ENCODE measurements at places on chromosomes 16 and 17. TPM values are rescaled to one million over a fixed set of nuclear protein-coding genes. Genes with fewer than 3 reads are reported as not detected.

DNA sequence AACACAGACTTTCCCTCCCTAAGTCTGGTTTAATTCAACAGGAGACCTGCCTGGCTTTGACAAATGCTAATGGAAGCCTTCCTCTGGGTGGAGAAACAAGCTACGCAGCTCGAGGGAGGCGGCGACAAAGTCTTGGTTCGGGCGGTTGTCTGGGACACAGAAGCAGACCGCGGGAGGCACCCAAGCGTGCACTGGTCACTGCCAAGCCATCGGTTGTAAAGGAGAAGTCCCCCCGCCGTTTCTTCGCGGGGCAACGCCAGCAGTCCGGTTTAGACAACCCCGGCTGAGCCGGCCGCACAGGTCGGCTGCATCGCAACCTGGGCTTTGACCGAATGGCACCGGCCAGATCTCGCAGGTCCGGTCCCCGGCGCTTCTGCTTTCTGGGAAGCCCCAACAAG, 586 bp downstream of the GLYR1 start:
- no peak for DNase-seq
- peaks cover 34% of the 10 kb centered on the region for H3K36me3 ChIP-seq
- H3K4me3 ChIP-seq: peak overlapping the region; percentile 89
- H3K4me1 ChIP-seq: peaks cover 3% of the 10 kb centered on the region

DNA sequence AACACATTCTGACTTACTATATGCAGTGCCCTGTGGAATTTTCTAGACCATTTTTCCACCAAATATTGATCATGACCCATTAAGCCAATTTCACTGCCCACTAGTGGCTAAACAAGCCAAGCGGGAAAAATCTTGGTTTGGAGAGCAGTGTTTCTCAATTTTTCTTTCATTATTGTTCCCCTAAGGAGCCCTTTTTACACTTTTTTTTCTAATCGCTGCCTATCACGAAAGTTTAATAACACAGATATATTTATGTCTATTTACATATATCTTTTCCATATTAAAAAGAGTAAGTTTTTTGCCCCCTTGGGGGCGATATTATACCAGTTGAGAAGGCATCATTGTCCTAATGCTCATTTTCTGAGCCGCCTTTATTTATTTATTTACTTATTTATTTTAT, 10.8 kb upstream of the TLCD3B start:
- H3K36me3 ChIP-seq: no peaks in the 10 kb centered on the region
- no peak overlapping the region for H3K27ac ChIP-seq
- peaks cover 3% of the 10 kb centered on the region for H3K27me3 ChIP-seq
- H3K4me1 ChIP-seq: no peaks in the 10 kb centered on the region
- no peak for DNase-seq

- DNase-seq: peak; percentile 63
- H3K27ac ChIP-seq: no peak overlapping the region
- H3K27me3 ChIP-seq: peaks cover 48% of the 10 kb centered on the region
- H3K4me3 ChIP-seq: peak overlapping the region; percentile 75
- H3K4me1 ChIP-seq: peaks cover 6% of the 10 kb centered on the region
These were observed 1.2 kb downstream of the MMP2 start for GRCh38 chr16:55480228-55480655.

DNA sequence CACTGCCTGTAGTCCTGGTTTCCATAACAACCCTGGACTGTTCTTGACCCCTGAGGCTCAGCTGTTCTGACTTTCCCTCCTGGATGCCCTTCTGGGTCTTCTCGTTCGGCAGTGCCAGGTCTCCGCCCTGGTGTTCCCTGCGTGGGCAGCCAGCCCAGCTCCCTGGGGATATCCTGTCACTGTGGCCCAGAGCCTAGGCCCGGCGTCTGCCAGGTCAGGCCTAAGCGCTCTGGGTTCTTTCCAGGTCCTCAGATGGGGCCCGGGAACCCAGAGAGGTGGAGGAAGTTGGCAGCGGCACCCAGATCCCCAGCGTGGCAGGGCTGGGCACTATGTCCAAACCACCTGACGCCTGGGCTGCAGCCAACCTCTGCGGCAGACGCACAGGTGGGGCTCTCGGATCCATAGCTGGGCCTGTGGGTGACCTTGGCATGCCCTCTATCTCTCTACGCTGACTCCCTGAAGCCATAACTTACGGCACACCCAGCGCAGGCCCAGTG, 12.5 kb upstream of the ATP2A3 start:
- H3K27ac ChIP-seq: no peak overlapping the region
- DNase-seq: no peak
- H3K4me1 ChIP-seq: peaks cover 35% of the 10 kb centered on the region
- no peaks in the 10 kb centered on the region for H3K36me3 ChIP-seq
- no peak overlapping the region for H3K4me3 ChIP-seq

- DNase-seq: no peak
- no peaks in the 10 kb centered on the region for H3K4me1 ChIP-seq
- H3K27ac ChIP-seq: no peak overlapping the region
- H3K36me3 ChIP-seq: no peaks in the 10 kb centered on the region
- no peak overlapping the region for H3K4me3 ChIP-seq
- no peaks in the 10 kb centered on the region for H3K27me3 ChIP-seq
These were observed 240.5 kb upstream of the KCNJ16 start for GRCh38 chr17:69834494-69834893.

DNA sequence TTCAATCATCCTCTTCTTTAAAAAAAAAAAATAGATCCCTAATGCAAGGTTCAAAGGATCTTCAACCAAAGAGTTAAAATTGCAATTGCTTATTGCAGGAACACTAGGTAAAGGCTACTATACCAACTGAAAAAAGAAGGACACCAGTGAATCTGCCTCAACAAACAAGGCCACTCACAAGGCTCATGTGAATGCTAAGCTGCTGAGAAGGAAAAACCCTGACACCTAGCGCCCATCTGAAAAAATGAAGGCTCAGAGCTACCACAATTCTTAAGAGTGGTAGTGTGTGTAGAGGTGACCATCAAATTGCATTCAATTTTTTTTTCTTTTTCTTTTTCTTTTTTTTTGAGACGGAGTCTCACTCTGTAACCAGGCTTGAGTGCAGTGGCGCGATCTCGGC, 201.6 kb upstream of the C17orf78 start:
- H3K27ac ChIP-seq: no peak overlapping the region
- peaks cover 21% of the 10 kb centered on the region for H3K4me1 ChIP-seq
- peak; percentile 13 for DNase-seq
- H3K4me3 ChIP-seq: no peak overlapping the region

DNA sequence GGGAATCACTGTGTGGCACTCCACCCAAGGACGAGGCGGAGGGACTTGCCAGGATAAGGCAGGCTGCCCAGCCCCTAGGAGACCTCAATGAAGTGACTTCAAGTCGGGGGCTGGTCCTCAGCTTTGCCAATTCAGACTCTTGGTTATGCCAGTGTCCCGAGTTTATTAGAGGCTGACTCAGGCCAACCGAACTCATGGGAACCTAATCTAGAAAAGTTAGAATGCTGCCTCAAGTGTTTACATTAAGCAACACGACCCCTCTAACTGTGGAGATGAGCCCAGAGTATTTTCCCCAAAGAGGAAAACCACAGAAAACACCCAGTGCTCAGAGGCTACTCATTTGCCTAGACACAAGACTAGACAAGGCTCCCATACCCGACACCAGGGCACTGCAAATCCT, 1.1 kb upstream of the TEKT3 start:
- no peak for DNase-seq
- H3K4me3 ChIP-seq: no peak overlapping the region
- no peaks in the 10 kb centered on the region for H3K36me3 ChIP-seq
- no peaks in the 10 kb centered on the region for H3K27me3 ChIP-seq
- H3K27ac ChIP-seq: no peak overlapping the region

DNA sequence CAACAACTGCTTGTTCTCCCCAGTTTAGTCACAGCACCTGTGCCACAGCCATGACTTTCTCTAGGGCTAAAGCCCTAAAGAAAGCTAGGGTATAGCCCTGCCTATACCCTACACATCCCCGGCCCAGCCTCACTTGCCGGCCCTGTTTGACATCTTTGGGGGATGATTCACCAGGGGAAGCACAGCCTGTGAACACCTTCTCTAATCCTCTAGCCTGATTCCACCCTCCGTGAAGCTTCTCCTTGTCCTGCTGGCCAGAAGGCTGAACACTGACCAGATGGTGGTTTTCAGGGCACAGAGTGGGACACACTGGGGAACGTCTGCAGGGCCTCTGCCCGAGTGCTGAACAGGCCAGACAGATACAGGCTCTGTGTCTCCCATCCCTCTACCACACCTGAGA, 6.0 kb downstream of the CLEC16A start:
- H3K4me1 ChIP-seq: peaks cover 20% of the 10 kb centered on the region
- no peak overlapping the region for H3K27ac ChIP-seq
- DNase-seq: no peak
- H3K36me3 ChIP-seq: no peaks in the 10 kb centered on the region
- no peak overlapping the region for H3K4me3 ChIP-seq

GRCh38 chr17:80786470-80786869, 205.2 kb upstream of the CHMP6 start:
- peaks cover 5% of the 10 kb centered on the region for H3K4me1 ChIP-seq
- DNase-seq: no peak
- no peak overlapping the region for H3K27ac ChIP-seq
- no peaks in the 10 kb centered on the region for H3K27me3 ChIP-seq
- no peaks in the 10 kb centered on the region for H3K36me3 ChIP-seq
- H3K4me3 ChIP-seq: no peak overlapping the region

- H3K36me3 ChIP-seq: no peaks in the 10 kb centered on the region
- no peak for DNase-seq
- no peaks in the 10 kb centered on the region for H3K27me3 ChIP-seq
- H3K4me1 ChIP-seq: peaks cover 7% of the 10 kb centered on the region
- H3K4me3 ChIP-seq: no peak overlapping the region
- no peak overlapping the region for H3K27ac ChIP-seq
These were observed 148.4 kb downstream of the PITPNC1 start for GRCh38 chr17:67525239-67526135.

DNA sequence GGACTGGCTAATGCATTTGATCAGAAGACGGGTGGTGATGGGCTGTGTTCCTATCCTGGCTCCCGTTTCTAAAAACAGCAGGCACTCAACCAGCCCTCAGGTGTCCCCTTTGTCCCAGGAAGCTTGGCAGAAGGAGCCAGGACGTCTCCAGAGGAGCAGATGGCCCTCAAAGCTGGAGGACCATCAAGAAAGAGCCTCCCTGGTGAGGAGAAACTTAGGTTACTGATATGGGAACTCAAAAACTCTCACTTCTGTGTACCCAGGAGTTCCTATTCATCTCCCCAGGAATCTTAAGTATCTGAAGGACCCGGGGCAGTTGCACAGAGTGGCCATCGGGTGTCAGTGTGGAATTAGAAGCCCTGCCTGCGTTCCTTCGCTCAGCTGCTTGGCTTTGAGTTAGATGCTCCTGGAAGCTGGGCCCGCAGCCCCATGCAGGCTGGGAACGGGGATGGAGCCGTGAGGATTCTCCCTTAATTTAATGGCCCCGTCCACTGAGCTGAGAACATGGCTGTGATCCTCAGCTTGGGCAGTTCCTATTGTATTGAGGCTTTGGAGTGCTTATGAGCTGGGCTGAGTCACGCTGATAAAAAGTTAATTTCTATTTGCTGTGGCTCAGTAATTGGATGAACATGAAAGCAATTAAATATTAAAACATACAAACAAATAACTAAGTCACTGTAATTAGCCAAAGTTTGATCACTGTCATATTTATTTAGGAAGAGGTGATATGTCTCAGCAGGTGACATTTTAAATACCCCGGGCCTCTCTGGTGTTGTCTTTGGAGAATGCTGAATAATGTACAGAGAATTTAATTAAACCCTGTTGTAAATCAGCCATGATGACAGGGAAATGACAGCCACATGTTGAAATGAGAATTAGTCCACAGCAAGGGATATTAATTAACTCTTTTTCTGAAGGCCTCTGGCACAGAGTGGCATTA, 402.1 kb downstream of the SEC14L1 start:
- H3K4me1 ChIP-seq: peaks cover 14% of the 10 kb centered on the region
- peaks cover 7% of the 10 kb centered on the region for H3K27me3 ChIP-seq
- H3K36me3 ChIP-seq: no peaks in the 10 kb centered on the region
- no peak overlapping the region for H3K4me3 ChIP-seq
- H3K27ac ChIP-seq: no peak overlapping the region
- DNase-seq: peak; percentile 79

- no peak for DNase-seq
- peaks cover 4% of the 10 kb centered on the region for H3K4me1 ChIP-seq
- H3K27me3 ChIP-seq: no peaks in the 10 kb centered on the region
- no peaks in the 10 kb centered on the region for H3K36me3 ChIP-seq
- H3K4me3 ChIP-seq: no peak overlapping the region
These were observed 23.6 kb downstream of the NTN1 start for GRCh38 chr17:9044772-9045463.

DNA sequence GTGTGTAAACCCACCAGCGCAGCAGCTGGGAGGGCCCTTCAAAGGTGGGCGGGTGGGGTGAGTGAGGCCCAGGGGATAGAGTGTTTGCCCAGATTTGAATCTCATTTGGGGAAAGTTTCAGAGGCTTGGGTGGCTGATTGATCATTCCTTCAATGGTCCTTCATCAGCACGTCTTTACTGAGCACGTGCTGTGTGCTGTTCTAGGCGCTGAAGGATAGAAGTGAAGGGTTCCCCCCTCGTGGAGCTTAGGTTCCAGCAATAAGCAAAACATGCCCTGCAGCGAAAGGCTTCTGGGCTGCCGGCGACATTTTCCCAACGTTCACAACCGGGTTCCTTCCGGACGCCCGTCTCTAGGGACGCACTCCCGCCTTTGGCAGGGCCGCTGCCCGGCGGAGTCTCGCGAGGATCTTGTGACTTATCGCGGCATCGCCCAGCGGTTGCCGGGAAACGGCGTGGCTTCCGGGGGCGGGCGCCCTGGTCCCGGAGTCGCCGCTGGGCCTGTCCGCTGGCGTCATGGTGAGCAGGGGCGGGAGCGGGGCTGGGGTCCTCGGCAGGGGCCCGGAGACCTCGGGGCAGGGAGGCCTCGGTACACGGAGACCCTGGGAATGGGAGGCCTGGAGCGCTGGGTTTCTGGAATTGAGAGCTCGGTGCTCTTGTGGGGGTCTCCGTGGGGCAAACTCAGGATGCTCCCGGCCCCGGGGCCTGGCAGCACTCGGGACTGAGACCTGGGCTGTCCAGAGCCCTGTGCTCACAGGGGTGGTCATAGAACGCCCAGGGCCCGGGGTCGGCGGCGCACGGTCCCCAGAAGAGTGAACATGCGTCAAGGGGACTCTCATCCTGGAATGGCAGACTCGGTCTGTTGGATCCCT, 3.2 kb upstream of the DBNDD1 start:
- peak overlapping the region; percentile 23 for H3K4me3 ChIP-seq
- no peaks in the 10 kb centered on the region for H3K27me3 ChIP-seq
- DNase-seq: peak; percentile 83
- peak overlapping the region; percentile 63 for H3K27ac ChIP-seq
- H3K4me1 ChIP-seq: peaks cover 8% of the 10 kb centered on the region
- H3K36me3 ChIP-seq: no peaks in the 10 kb centered on the region

GRCh38 chr17:72613396-72613795, 479.1 kb downstream of the SLC39A11 start:
- no peaks in the 10 kb centered on the region for H3K36me3 ChIP-seq
- DNase-seq: no peak
- no peaks in the 10 kb centered on the region for H3K27me3 ChIP-seq
- no peak overlapping the region for H3K27ac ChIP-seq

GRCh38 chr16:65176603-65177002, 54.7 kb upstream of the CDH11 start:
- H3K4me1 ChIP-seq: no peaks in the 10 kb centered on the region
- no peaks in the 10 kb centered on the region for H3K27me3 ChIP-seq
- H3K36me3 ChIP-seq: no peaks in the 10 kb centered on the region
- H3K27ac ChIP-seq: no peak overlapping the region

GRCh38 chr16:53753431-53753830, 49.5 kb downstream of the FTO start:
- no peaks in the 10 kb centered on the region for H3K36me3 ChIP-seq
- no peaks in the 10 kb centered on the region for H3K27me3 ChIP-seq
- no peak overlapping the region for H3K27ac ChIP-seq
- no peaks in the 10 kb centered on the region for H3K4me1 ChIP-seq
- no peak for DNase-seq
- no peak overlapping the region for H3K4me3 ChIP-seq

KRT17 gene
- total RNA-seq: 0.50 TPM

NHERF1 gene
- 91.3 TPM for total RNA-seq

BCO1 gene
- 0.23 TPM for total RNA-seq

TBC1D3 gene
- not detected for total RNA-seq

CCL5 gene
- not detected for total RNA-seq

HNF1B gene
- total RNA-seq: 0.13 TPM

KREMEN2 gene
- total RNA-seq: 6.6 TPM
